ENCODE measurements at places on chromosomes 5 and 9. TPM values are rescaled to one million over a fixed set of nuclear protein-coding genes. Genes with fewer than 3 reads are reported as not detected.
A peak's percentile ranks its signal among the peaks of the same experiment; 100 is the strongest.

DNA sequence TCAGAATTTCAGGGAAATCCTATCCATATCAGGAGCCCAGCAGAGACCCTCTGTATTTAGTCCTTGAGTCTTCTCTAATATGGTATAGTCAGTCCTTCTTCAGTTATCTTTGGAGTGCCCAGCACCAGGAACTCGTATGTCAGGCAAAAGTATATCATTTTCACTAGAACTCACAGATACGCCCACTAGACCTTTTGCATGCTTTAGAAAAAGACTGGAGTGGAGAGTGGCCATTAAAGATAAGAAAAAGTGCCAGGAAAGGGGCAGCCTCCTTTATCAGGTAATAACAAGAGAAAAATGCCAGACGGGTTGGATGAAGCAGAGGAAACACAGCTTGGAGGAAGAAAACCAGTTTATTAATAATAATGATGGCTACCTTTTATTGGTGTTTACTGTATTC lies 63.5 kb downstream of the GPR21 start:
- H3K4me1 ChIP-seq, result peaks cover 6% of the 10 kb centered on the region
- H3K36me3 ChIP-seq, result peaks cover 35% of the 10 kb centered on the region
- no peak overlapping the region for H3K4me3 ChIP-seq
- H3K27me3 ChIP-seq, result no peaks in the 10 kb centered on the region

SPINK5 gene
- 19.7 TPM for total RNA-seq

GRCh38 chr9:5840788-5841187 lies 7.9 kb upstream of the ERMP1 start:
- H3K27me3 ChIP-seq, result no peaks in the 10 kb centered on the region
- no peak for DNase-seq
- H3K27ac ChIP-seq, result no peak overlapping the region
- peaks cover 2% of the 10 kb centered on the region for H3K36me3 ChIP-seq

GRCh38 chr9:109454601-109455155 lies 43.4 kb downstream of the PTPN3 start:
- no peak for DNase-seq
- H3K4me1 ChIP-seq, result peaks cover 4% of the 10 kb centered on the region
- H3K36me3 ChIP-seq, result peaks cover 2% of the 10 kb centered on the region
- no peak overlapping the region for H3K27ac ChIP-seq
- no peak overlapping the region for H3K4me3 ChIP-seq

DNA sequence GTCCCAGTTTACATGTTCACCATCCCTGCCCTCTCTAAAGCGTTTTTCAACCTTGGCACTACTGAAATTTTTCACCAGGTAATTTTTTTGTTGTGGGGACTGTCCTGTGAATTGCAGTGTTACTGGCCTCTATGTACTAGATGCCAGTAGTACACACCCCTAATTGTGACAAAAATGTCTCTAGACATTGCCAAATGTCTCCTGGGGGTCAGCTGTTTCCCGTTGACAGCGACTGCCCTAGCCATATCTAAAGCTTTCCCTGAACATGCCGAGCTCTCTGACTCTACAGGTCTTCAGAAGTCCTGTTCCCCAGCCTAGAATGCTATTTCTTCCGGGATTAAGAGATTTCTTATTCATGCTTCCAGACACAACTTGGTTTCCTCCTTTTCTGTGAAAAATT lies 235.3 kb downstream of the ZSWIM6 start:
- H3K36me3 ChIP-seq, result no peaks in the 10 kb centered on the region
- H3K27ac ChIP-seq, result no peak overlapping the region
- H3K4me1 ChIP-seq, result no peaks in the 10 kb centered on the region
- H3K27me3 ChIP-seq, result no peaks in the 10 kb centered on the region
- no peak for DNase-seq

DNA sequence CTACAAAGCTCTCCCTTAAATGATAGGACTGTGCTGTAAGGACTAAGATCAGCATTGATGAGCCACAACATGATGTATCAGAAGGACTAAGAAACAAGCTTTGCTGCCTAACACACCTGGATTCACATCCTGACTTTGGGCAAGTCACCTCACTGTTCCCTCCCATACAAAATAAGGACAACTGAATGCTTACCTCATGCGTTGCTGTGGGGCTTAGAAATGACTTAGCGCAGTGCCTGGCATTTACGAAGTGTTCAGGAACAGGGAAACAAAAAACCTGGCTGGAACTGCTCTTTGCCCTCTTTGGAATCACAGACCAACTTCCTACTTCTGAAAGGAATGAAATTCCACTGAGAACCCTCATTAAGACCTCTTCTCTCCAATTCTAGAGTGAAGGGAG lies 113.7 kb downstream of the BAAT start:
- no peaks in the 10 kb centered on the region for H3K4me1 ChIP-seq
- H3K27ac ChIP-seq, result no peak overlapping the region
- peaks cover 2% of the 10 kb centered on the region for H3K36me3 ChIP-seq
- DNase-seq, result no peak
- H3K27me3 ChIP-seq, result no peaks in the 10 kb centered on the region

GRCh38 chr5:174523311-174524071 lies 200.9 kb upstream of the MSX2 start:
- DNase-seq, result no peak
- no peak overlapping the region for H3K27ac ChIP-seq
- peaks cover 13% of the 10 kb centered on the region for H3K27me3 ChIP-seq
- no peak overlapping the region for H3K4me3 ChIP-seq

RMRP gene
- total RNA-seq, result 16,487 TPM

DNA sequence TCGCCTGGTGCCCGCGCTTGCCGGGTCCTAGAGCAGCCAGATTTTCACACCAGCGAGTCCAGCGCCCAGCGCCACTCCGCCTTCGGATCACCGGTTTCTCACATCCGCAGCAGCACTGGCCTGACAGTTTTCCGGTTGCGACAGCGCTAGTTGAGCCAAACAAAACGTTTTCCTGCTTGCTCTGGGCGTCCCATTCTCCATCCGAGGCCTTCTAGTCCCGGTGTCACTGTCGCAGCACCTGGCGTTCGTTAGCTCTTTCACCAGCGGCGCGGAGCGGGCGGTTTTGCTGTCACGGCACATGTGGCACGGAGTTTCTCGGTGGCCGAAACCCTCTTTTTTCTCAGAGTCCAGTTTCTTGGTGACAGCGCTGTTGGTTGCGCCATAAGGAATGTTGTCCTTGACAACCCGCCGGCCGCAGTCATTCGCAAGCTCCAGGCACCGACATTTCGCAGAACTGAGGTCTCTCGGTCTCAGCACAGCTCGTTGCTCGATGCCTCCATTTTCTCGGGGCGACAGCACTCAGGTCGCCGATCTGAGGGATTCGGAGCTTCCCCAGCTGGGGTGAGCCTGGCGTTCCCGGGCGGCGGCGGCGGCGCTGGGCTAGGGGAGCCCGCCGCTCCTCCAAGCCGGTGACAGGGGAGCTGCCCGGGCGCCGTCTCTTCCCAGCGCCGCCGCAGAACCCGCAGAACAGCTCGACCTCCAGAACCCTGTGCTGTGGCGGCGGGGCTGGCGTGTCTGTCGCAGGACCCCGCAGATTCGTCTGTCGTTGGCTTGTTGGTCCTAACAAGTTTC lies 47.8 kb downstream of the ANXA2R start:
- peak overlapping the region; percentile 83 for H3K4me3 ChIP-seq
- peaks cover 3% of the 10 kb centered on the region for H3K36me3 ChIP-seq
- no peak for DNase-seq
- peak overlapping the region; percentile 52 for H3K27ac ChIP-seq
- peaks cover 62% of the 10 kb centered on the region for H3K27me3 ChIP-seq

DNA sequence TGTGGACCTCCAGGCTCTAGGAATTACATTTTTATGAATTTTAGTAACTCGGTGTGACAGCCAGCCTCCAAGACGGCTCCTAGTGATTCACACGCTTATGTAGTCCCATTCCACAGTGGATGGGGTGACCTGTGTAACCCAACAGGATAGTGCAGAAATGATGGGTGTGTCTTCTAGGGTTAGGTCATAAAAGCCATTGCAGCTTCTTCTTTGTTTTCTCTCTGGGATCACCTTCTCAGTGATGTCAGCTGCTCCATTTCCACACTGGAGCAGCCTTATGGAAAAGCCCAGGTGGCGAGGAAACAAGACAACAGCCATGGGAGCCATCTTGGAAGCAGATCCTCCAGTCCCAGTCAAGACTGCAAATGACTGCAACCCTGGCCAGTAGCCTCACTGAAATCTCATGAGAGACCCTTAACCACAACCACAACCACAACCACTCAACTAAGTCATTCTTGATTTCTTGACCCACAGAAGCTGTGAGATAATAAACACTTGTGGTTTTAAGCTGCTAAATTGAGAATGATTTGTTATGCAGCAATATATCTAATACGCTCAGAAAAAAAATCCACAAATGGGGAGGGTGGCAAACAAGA lies 5.1 kb upstream of the GNPDA1 start:
- no peak overlapping the region for H3K27ac ChIP-seq
- peaks cover 15% of the 10 kb centered on the region for H3K4me1 ChIP-seq
- no peak for DNase-seq

- H3K4me3 ChIP-seq, result no peak overlapping the region
- H3K4me1 ChIP-seq, result no peaks in the 10 kb centered on the region
- peaks cover 31% of the 10 kb centered on the region for H3K36me3 ChIP-seq
- no peaks in the 10 kb centered on the region for H3K27me3 ChIP-seq
- no peak overlapping the region for H3K27ac ChIP-seq
Measured at GRCh38 chr5:1465117-1465516, 19.9 kb upstream of the SLC6A3 start.

OR13C8 gene
- not detected for total RNA-seq

- H3K27me3 ChIP-seq, result peaks cover 26% of the 10 kb centered on the region
- no peak overlapping the region for H3K4me3 ChIP-seq
- H3K27ac ChIP-seq, result no peak overlapping the region
- no peaks in the 10 kb centered on the region for H3K4me1 ChIP-seq
- no peak for DNase-seq
Measured at GRCh38 chr5:172478256-172478655, 23.9 kb upstream of the SH3PXD2B start.

DNA sequence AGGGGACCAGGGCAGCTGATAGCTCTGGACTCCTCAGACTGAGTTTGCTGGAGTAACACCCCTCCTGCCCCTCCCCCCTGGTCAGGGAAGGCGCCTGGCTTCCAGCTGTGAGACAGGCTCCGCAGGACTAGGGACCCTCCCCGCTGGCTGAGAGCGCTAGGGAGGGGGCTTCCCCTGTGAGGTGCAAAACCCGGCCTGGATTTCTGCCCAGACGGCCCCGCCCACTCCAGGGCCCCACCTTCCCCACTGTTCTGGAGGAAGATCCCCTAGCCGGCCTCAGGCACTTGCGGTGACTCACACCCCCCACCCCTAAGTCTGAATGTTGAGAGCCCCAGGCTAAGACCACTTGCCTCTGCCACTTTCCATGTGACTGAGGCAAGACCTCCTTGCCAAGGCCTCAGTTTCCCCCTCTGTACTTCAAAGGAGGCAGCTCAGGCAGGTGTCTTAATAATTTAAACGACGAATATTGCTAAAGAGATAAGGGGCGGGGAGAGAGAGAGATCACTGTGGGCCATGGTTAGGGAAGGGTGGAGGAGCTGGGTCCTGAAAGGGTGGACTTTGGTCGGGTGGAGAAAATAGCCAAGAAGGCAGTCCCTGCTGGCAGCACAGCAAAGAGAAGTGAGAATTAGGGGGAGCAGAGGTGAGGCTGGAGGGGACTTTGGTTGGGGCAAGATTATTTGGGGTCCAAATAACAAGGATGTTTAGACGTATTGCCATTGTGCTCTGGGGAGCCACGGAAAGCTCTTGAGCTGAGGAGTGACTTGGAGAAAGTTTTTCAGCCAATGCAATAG lies 1.0 kb upstream of the DAB2IP start:
- DNase-seq, result peak; percentile 71
- no peaks in the 10 kb centered on the region for H3K27me3 ChIP-seq
- H3K4me3 ChIP-seq, result peak overlapping the region; percentile 74
- no peaks in the 10 kb centered on the region for H3K36me3 ChIP-seq
- H3K4me1 ChIP-seq, result peaks cover 35% of the 10 kb centered on the region
- H3K27ac ChIP-seq, result peak overlapping the region; percentile 87

GRCh38 chr5:111231119-111231518 lies 6.9 kb downstream of the CAMK4 start:
- DNase-seq, result no peak
- no peaks in the 10 kb centered on the region for H3K36me3 ChIP-seq
- peaks cover 28% of the 10 kb centered on the region for H3K27me3 ChIP-seq
- no peak overlapping the region for H3K4me3 ChIP-seq
- no peak overlapping the region for H3K27ac ChIP-seq
- H3K4me1 ChIP-seq, result no peaks in the 10 kb centered on the region

DNA sequence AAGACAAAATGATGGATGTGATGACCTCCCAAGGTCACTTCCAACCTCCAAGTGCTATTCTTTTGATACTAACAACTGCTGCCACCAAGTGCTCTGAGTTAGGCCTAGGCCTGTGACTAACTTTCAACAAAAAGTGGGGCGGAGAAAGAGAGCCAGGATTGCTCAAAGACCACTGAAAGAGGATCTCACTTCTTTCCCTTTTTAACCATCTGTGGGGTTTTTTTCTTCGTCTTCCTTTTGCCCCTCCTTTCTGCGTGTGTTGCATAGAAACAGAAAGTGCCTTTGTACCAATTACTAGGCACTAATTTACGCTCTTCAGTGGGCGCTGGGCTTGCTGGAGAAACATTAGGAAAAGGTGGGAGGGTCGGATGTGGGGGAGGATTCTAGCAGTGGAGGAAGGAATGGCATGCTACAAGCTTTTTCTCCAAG lies 8.0 kb downstream of the KLF9 start:
- no peak for DNase-seq
- H3K27me3 ChIP-seq, result peaks cover 28% of the 10 kb centered on the region
- no peaks in the 10 kb centered on the region for H3K36me3 ChIP-seq
- no peak overlapping the region for H3K27ac ChIP-seq

DNA sequence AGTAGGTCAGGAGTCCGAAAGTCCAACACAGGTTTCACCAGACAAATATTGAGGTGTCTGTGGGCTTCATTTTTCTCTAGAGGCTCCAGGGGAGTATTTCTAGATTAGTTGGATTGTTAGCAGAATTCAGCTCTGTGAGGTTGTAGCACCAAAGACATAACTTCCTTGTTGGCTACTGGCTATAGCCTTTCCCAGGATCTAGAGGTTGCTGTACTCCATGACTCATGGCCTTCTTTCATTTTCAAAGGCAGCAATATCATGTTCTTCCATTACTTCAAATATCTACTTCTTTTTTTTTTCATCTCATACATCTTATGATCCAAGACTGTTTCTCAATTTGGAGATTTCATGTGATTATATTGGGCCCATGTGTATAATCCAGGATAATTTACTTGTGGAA lies 404.0 kb upstream of the FAM174A start:
- DNase-seq, result no peak
- H3K4me1 ChIP-seq, result peaks cover 3% of the 10 kb centered on the region
- no peak overlapping the region for H3K27ac ChIP-seq

GRCh38 chr5:77180167-77181081 lies 30.1 kb upstream of the PDE8B start:
- peaks cover 16% of the 10 kb centered on the region for H3K4me1 ChIP-seq
- peak overlapping the region; percentile 66 for H3K4me3 ChIP-seq
- H3K36me3 ChIP-seq, result no peaks in the 10 kb centered on the region
- peak overlapping the region; percentile 20 for H3K27ac ChIP-seq
- no peak for DNase-seq

- no peak for DNase-seq
- H3K4me1 ChIP-seq, result peaks cover 2% of the 10 kb centered on the region
- H3K4me3 ChIP-seq, result no peak overlapping the region
- peaks cover 21% of the 10 kb centered on the region for H3K36me3 ChIP-seq
- H3K27me3 ChIP-seq, result no peaks in the 10 kb centered on the region
- peak overlapping the region; percentile 62 for H3K27ac ChIP-seq
Measured at GRCh38 chr9:3478549-3478953, 47.2 kb downstream of the RFX3 start.
